ENCODE measurements at places on chromosomes 3 and 15.

DNA sequence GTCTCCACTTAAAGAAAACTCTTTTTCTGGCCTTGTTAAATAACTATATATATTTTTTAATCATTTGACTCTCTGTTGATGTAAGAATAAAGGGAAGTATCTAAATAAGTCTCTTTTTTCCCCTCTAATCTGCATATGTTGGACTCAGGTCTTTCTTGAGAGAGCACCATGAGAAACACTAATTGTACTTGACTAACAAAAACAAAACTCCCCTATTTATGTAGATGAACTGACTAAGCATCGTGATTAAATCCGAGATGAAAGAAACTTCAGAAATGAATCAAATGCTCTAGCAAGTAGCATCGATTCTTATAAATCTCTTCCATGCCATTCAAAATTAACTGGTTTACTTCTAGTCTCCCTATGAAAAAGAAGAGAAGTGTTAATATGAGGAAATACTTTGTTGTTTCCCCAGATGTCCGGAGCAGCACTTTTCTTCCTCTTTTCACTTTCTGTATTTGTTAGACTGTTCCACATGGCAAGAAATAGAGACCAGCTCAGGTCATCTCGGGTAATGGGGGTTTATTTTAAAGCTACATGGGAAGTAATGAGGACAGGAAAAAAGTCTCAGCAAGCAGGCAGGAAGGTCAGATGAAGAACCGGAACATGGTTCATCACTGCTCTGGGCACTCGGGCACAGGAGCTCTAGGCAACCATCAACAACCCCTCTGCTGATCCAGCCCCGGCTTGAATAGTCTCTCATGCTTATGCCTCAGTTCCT lies 288.3 kb downstream of the CNTN6 start:
- DNase-seq, result no peak

- DNase-seq, result no peak
These were observed 4.1 kb downstream of the EFCAB12 start for GRCh38 chr3:129424185-129424841.

DNA sequence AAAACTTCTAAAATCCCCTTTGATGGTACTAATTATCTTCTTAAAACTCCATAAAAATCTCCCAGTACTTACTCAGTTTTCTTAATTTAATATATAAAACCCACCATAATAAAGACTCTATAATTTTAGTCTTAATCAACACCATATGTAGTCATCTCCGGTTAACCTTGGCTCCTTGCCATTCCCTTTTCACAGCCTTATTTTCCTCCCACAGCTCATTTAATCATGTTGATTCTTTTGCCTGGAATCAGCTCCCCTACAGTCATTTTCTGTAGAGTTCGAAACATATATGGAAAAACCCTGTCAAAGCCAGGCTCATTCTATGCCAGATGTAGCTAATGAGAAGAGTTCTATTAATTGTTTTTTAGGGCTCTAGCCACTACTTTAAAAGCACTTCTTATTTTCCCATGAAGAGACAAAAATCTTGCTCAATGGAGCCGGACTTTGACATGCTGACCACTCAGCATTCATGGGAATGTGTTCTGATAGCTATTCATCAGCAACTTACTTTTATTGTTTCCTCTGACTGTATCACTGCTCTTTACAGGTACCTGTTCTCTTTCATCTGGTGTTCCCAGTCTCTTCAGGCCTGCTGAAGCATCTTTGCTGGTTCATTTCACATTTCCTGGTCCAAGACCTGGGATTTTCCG lies 573.4 kb downstream of the NAALADL2 start:
- DNase-seq, result no peak

GRCh38 chr15:92143765-92144164 lies 249.9 kb upstream of the ST8SIA2 start:
- DNase-seq, result no peak

DNA sequence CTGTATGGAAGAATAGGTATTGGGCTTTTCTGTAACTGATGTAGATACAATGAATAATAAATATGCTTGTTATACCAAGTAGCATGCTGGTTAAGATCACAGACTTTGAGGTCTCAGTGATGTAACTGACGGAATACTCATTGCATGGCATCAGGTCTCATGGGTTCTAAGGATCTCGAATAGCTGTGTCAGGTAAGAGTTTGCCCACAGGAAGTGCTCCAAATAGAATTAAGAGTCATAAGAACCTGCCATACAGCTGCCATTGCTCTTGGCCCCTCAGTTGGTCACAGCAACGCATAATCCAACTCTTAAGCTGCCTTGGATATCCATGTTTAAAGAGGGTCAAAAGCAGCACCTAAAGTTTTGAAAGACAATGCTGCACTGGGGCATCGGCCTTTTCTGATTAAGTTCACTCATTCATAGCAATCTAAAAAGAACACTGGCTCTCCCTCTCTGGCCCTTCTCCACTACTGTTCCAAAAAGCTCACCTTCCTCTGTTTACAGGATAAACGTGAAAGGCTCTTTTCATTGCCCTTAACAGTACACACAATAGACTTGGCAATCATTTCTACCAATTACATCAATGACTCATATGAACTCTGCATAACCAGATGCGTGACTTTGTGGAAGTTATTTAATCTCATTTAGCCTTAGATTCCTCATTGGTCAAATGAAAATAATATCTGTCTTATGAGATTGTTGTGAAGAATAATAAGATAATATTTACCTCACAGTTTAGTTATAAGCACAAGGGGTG lies 74.6 kb downstream of the ZBTB20 start:
- no peak for DNase-seq
